ENCODE measurements at places on chromosomes 2 and 18.

DNA sequence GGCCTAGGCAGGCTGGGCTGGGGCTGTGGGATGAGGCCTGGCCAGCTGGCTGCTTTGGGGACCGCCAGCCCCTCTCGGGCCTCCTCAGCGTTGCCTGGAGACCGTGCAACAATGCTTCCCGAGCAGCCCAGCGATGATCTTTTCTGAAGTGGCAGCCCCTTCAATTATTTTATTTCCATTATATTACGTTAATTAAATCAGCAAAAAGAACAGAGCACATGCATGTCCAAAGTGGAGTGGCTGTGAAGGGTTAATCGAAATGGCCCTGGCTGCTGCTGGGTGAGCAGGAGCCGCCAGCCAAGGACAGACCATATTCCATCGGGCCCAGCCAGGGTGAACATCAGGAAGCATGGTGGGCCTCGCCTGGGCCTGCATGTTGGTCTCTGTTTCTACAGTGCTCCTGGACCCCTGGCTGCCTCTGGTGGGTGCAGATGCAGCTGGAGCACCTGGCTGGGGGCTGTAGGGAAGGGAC, 245.5 kb downstream of the MYCN start:
- DNase-seq: no peak

- DNase-seq: no peak
Measured at GRCh38 chr2:205692104-205692503, 9.8 kb downstream of the NRP2 start.

DNA sequence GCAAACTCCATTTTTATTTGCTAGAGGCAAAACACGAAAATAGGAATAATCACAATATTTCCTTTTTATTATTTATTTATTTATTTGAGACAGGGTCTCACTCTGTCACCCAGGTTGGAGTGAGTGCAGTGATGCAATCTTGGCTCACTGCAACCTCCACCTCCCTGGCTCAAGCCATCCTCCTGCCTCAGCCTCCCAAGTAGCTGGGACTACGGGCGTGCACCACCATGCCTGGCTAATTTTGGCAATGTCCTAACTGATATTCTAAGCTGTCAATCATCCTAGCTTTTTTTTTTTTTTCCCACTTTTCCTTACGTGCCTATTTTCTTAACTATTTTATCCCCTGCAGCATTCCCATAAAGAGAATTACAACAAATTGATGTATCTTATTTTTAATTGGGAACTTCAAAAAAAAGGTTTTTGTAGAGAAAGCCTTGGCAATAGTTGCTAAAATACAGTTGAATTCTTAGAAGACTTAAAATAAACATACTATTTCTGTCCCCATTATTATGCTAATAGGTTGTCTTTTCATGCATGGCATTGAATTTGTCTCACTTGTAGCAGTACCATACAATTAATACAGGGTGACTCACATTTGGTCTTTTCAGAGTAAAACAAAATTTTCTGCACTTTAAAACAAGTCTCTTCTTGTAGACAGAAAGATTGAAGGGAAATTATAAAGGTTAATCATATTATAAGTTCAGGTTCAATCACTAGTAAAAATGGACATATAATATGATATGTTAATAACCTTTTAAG, 153.5 kb downstream of the SLC39A10 start:
- no peak for DNase-seq

DNA sequence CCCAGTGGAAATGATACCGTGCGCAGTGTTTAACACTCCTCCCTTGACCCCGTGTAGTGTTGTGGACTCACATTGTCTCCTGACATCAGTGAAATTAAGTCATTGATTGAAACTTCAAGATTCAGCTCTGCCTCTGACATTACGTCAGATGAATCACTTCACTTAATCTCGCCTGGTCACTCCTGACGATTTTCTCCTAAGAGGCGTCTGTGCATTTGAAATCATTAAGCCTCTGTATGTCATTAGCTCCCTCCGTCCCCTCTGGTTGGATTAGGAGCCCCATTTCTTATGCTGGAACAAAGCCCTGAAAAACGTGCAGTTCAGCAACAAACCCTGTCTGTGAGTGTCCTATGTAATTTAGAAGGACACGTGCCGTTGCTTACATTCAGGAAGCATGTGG, 36.7 kb upstream of the CNGA3 start:
- no peak for DNase-seq

- DNase-seq: no peak
Measured at GRCh38 chr2:27408601-27409320, 630 bp downstream of the PPM1G start.

GRCh38 chr18:47997338-47997780, 66.9 kb upstream of the SMAD2 start:
- DNase-seq: peak; percentile 8

Data from activated naive CD4-positive, alpha-beta T cell (primary cell).